ENCODE measurements at places on chromosomes 6 and 20.

GRCh38 chr6:136921381-136921935, 643 bp upstream of the SLC35D3 start:
- DNase-seq, result no peak

GRCh38 chr6:149884215-149884614, 13.7 kb downstream of the RAET1E start:
- no peak for DNase-seq

DNA sequence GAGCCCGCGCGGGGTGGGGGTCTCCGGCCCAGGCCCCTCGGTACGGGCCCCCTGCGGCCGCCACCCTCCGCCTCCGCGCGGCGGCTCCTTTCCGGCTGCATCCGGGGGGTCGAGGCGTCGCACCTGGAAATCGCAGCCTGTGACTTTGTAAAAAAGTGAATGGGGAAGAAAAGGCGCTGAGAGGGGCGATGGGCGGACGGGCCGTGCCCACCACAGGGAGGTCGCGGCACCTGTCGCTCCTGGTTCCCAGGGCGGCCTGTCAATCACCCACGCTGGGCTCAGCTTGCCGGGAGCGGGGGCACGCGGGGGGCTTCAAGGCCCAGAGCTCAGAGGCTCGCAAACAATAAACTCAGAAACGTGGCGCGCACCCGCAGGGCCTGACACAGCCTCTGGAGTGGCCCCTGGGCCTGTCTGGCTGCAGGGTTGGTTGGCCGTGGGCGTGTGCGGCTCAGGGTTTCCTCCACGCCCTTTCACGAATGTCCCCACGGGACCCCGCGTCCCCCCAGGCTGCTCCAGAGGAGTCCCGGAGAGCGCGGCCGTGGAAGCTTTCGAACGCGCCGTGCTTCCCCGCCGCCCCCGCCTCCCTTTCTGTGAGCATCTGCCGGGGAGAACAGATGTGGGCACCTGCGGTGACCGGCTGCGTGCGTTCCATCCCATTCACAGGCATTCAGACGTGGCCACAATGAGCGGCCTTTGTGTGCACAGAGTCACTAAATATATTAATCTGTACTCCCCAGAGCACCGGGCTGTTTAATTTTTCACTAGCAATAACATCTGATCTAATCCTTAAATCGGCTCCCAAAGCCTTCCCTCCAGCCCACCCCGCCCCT, 6.1 kb upstream of the DLL1 start:
- no peak for DNase-seq

DNA sequence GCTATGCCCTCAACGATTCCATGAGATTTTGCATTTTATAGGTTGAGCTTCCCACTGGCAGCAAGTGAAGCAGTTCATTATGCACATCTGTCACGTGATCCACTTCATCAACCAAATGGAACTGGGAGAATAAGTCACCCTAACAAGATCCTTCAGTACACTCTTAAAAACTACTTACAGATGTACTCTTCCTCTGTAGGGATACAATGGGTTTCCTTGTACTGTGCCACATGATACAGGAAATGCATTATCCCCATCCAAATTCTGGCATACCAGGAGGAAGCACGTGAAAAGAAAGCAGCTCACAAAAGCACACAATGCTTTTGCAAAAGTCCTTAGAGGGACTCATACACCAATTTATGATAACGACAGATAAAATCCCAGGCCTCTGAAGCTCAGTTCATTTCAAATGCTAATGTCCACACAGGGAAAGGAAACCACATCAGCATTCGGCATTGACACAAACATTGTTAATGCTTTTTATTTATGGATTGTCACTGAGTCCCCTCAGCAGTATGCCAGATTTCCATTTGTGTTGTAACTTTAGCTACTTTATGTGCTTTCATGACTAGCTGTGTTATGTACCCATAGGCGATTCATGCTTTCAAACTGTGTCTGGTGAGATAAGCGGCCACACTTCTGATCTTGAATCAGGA, 58.1 kb upstream of the REV3L start:
- no peak for DNase-seq

DNA sequence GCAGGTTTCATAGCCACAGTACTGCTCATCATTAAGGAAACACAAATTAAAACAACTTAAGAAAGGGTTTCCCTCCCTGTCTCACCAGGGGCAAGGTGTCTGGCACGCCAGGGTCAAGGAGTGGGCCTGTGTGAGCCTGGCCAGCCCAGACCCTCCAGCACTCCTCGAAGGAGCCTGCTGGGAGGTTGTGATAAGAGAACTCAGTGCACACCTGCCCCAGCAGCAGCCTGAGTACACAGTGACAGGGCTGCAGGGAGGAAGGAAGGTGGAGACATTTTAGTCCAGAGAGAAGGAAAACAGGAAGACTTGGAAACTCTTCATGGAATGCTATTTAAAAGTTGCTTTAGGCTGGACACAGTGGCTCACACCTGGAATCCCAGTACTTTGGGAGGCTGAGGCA, 14.1 kb downstream of the NINL start:
- DNase-seq, result no peak

- DNase-seq, result no peak
Measured at GRCh38 chr6:36219081-36219480, 22.5 kb downstream of the BRPF3 start.
